Occipital lobe (tissue), 3 donors: ENCODE measurements at places on chromosomes 3 and 15.

GRCh38 chr3:177646749-177647148 is 449.5 kb upstream of the TBL1XR1 start:
- no peak for DNase-seq

- DNase-seq: no peak
These were observed 417 bp downstream of the TBCCD1 start for GRCh38 chr3:186566772-186567071.

GRCh38 chr3:31407665-31408064 is 125.1 kb upstream of the STT3B start:
- no peak for DNase-seq

- no peak for DNase-seq
These were observed 7.0 kb downstream of the CMTM6 start for GRCh38 chr3:32495609-32496008.

GRCh38 chr15:70060993-70061305 is 36.8 kb downstream of the TLE3 start:
- peak; percentile 36 for DNase-seq

DNA sequence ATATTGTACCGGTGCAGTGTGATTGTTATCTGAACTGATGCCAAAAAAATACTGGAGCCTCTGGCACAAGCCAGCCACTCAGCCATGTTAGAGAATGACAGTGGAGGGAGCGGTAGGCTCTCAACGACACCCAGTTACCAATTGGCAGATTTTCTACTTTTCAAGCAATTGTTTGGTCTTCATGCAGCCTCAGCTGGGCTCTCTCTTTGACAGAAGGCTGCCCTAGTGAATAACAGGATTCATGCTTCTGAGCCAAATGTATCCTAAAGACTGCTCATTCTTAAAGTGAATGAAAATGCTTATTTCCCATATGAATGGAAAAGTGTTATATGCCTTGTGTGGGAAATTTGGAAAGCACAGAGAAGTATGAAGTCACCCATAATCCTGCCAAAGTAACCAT is 261.2 kb upstream of the TRIM42 start:
- DNase-seq: no peak

DNA sequence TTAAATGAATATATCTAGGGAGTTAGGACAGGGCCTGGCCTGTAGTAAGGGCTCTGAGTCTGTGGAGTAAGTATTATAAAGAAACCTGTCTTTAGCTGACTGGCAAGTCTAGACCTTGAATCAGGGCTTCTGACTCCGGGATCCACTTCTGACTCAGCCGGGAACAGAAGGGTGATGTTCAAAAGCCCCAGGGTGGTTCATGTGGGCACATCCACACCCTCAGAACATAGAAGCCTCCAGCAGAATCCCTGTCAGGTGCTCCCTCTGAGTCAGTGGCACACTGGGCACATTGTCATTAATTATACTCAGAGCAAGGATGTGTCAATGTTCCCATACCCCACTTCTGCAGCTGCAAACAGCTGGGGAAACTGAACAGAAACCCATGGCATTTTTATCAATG is 26.7 kb upstream of the SNRK start:
- no peak for DNase-seq

DNA sequence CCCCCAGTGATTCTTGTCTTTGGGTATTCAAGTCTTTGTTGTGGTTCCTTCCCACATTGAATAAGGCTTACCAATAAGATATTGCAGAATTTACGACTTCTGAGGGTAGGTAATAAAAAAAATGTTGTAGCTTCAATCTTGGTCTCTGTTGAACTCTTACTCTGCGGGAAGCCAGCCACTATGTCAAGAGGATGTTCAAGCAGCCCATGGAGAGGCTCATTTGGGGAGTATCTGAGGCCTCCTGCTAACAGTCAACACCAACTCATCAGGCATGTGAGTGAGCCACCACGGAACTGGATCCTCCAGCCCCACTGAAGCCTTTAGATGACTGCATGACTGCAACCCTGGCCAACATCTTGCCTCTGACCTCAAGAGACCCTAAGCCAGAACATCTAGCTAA is 3.2 kb upstream of the TBC1D23 start:
- no peak for DNase-seq

DNA sequence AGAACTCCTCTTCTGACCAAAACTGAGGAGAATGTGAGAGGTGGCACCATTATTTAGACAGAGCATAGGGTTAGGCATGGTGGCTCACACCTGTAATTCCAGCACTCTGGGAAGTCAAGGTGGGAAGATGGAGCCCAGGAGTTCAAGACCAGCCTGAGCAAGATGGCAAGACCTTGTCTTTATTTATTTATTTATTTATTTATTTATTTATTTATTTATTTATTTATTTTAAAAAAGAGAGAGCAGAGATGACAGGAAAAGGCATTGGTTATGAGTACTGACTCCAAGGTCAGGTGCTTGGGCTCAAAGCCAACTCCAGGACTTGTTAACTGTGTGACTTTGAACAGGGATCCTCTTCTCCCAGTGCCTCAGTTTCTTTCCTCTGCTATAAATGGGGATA is 217.7 kb downstream of the MEX3B start:
- DNase-seq: no peak

DNA sequence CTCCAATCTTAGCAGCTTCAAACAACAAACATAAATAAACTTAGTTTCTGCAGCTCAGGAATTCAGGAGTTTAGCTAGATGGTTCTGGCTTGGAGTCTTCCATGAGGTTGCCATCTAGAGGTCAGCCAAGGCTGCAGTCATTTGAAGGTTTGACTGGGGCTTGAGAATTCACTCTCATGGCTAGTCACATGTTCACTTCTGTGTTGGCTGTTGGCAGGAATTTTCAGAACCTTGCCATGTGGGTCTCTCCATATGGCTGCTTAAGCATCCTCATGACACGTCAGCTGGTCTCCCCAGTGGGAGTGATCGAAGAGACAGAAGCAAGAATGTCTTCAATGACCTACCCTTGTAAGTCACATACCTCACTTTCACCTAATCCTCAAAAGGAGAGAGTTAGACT is 269.2 kb upstream of the CNTN3 start:
- DNase-seq: no peak

DNA sequence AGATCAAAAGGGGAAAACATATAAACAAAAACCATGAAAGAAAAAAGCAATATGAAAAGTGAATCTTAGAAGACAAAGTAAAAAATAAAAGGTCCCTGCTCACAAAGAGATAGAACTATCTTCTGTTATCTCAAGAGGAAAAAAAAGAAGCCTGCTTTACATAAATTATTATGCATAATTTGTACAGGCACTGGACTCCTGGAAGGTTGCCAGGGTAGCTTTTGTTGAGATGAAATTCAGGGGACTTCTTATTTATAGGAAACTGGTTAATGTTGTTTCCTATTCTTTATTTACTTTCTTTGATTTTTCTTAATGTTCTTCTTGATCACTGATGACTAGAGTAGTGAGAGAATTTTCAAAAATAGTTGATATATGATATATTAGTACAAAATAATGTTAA is 66.9 kb downstream of the PPM1L start:
- no peak for DNase-seq
